ENCODE measurements at places on chromosomes 2 and 18.

DNA sequence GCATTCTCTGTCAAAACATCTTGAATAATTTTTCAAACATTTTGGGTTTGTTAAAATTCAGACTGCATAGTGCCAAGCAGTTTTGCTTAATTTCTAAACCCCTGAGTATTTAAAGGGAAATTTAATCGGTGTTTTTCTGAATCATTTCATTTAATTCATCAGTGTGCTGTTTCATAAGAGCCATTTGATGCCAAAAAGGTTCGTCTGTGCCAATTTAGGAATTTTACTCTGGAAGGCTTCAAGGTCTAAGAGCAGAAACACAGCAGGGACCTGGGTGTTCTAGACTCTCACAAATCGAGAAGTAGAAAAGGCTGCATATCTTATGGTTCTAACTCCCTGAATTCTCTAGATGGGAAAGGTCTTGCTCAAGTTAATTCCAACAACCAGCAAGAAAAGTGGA is 311.9 kb upstream of the NT5C1B start:
- no peak for DNase-seq

GRCh38 chr2:172084395-172084644 is 987 bp upstream of the DLX1 start:
- DNase-seq: no peak

DNA sequence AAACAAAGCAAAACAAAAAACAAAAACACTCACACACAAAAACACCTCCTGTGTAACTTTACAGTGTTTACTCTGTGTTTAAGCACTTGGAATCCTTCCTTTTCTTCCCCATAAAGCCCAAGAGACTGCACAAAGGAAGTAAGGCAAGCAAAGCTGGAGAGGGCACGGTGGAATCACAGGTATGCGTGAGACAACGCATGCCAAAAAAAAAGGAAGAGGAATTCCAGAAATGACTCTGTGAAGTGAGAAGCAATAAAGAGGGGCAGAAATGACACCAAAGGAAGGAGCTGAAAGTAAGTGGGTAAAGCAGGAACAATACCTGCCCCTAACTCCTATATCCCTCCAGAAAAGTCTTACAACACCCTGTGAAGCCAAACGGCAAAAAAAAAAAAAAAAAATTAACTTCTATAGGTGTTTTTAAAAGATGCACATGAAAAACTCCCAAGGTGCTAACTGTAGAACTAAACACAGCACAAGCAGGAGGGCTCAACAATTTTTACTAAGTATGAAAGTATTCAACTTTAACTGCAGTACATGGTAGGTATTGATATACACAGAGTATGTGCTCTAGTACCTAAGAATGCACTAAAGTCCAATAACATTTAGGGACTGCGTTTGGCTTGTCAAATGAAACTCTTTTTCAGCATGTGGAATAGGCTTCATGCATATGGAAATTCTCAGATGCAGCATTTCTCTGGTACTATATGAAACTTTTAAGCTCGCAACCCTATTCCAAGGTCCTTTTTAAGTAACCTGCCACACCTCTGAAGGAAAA is 9.1 kb downstream of the RND3 start:
- no peak for DNase-seq

DNA sequence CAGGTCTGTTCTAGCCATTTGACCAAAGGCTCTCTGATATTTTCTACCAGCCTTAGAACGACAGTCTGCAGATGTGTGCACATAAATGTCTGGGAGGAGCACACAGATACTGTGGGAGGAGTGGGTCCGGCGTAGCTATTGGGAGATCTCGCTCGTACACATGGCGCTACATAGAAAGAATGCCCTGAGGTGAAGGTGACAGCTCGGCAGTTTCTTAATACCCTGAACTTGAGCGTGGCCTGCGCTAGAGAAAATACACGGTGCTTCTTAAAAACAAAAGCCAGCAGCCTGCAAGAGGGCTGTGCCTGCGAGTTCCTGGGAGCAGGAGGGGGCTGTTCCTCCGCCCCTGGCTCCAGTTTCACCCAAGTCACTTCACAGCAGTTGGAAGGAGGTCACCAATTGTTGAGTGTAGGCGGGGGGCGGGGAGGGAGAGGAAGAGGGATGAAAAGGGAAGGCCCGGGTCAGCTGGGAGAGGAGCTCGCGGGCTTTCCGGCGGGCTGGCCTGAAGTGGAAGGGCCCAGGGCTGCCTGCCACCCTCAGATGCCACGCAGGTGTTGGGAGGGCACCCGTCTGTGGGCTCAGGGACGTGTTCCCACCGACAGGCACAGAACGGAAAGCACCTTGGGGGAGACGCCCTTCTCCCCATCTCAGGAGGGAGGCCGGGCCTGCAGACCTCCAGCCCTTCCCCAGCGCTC is 124.7 kb upstream of the ZNF516 start:
- no peak for DNase-seq

DNA sequence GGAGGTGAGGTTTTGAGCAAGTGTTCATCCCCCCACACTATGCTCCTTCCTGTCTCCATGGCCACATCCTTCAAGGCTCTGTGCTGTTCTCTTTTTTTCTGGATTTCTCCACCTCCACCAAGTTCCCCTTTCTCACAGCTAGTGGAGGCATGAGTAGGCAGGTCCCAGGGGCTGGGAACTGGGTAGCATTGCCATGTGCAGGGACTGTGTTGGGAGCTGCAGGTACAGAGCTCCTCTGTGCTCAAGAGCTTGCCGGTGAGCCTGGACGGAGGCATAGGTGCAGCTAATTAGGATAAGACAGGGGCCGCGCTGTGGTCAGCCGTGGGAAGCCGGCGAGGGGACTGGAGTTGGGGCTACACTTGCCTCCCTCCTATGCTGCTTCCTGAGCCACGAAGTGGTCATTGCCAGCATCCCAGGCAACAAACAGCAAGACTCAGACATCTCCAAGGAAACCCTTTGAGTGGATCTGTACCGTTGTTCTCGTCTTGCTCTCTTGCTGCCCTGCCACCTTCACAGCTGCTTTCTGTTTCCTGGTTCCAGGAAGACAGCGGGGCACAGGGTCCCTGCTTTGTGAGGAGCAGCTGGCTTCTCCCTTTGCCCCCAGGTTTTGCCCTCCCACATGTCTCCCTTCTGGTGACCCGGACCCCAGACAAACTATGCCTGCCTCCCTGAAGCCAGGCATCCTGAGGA is 36.9 kb downstream of the ATOH8 start:
- DNase-seq: no peak

DNA sequence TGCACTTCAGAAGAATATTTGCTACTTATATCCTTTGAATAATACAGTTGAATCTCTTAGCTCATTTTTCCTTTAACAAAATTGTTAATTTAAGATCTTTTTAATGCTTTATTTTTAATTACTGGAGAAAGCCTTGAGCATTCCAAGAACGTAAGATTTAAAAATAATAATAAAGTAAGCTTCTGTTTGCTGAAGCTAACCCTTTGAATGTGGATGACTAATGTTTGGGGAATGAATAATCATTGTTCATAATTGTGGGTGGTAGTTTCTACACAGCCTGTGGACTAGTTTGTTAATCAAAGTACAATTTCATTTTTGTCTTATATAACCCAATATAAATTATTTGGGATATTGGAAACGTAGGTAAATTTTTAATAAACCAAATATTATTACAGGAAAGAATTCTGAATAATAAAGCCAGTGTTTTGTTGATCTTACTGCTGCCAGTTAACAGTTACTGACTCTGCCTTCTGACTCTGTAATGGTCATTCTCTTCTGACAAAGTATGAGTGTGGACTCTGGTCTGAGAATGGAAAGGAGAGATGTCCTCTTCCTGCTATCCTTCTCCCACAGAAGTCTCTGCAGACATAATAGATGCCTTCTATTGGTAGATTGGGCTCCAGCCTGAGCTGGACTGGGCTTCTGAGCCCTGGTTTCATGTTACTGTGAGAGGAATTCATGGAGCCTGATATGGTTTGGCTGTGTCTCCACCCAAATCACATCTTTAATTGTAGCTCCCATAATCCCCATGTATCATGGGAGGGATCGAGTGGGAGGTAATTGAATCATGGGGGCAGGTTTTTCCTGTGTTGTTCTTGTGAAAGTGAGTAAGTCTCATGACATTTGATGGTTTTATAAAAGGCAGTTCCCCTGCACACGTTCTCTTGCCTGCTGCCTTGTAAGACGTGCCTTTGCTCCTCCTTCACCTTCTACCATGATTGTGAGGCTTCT is 292.7 kb upstream of the SLC39A10 start:
- DNase-seq: no peak

DNA sequence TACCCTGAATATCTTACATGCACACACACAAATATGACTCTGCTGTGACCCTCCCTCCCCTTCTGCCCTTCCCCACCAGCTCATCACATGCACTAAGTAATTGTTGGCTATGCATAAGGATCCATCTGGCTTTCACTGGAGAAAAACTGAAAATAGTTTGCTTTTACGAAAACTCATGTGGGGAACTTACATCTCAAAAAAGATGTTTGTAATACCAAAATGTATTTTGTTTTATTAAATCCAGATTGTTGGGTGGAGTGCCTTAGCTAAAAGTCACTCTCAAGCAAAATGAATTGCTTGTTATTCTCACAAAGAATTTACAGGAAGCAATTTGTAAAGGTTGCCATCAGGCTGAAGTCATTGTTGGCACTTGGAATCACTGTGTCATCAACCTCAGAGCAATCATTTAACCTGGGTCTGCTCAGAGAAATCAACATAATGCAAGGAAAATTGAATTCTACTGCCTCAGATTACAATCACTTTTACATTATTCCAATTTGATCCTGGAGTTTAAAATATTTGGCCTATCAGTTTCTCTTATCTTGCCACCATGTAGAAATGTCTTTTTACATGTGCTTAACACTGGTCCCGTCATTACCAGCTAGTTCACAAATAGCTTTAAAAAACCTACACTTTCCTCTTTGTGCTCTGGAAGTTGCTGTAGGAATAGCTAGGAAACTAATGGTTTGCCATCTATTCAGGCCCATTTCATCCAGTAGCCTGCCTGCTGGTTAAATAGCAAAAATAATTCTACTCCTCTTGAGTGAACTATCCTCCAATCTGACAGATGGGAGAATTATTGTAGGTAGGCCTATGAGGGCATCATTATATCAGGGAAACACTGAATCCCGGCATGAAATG is 90.3 kb upstream of the TMEM17 start:
- DNase-seq: no peak

DNA sequence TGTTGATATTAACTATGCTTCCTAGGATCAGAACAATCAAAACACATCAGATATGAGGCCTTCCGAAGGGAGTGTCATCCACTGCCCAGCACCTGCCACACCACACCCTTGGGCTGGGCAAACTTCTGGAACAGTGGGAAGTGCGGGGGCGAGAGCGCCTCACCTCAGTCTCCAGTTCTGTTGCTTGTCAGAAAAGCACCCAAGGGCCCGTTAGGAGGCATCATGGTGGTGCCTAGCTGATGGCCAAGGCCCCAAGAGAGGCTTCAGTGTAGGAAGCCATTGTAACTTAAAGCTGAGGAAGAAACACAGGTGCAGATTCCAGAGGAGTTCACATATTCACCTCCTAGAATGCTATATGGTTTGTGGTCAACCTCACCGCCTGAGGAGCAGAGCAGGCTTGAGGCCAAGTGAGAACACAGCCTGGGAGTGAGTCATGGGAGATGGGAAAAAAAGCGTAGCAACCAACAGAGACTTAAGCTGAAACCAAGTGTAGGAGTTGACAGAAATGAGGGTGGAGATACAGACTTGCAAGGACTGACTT is 85.1 kb upstream of the ATL2 start:
- DNase-seq: peak; percentile 11

- DNase-seq: no peak
Measured at GRCh38 chr2:11411768-11412448, 54.1 kb downstream of the E2F6 start.

GRCh38 chr2:232526372-232526941 is 497 bp downstream of the CHRND start:
- no peak for DNase-seq

DNA sequence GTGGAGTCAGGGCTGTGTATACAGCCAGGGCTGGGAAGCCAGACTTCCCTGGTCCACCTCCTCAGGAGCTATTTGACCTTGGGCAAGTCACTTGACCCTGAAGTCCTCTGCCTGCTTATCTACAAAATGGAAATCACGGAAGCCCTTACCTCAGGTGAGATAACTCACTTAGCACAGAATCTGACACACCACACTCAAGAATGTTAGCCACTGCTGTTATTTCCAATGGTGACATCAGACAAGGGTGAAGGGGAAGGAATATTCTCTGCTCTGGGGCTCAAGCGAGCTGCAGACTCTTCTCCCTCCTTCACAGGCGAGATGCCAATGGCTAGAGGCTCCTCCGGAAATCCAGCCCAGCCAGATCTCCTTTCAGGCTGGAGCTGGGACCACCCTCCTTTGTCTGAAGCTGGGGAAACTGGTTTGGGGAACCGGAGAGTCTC is 189.6 kb downstream of the HAUS1 start:
- DNase-seq: no peak

GRCh38 chr2:46056541-46056940 is 240.7 kb upstream of the EPAS1 start:
- no peak for DNase-seq

DNA sequence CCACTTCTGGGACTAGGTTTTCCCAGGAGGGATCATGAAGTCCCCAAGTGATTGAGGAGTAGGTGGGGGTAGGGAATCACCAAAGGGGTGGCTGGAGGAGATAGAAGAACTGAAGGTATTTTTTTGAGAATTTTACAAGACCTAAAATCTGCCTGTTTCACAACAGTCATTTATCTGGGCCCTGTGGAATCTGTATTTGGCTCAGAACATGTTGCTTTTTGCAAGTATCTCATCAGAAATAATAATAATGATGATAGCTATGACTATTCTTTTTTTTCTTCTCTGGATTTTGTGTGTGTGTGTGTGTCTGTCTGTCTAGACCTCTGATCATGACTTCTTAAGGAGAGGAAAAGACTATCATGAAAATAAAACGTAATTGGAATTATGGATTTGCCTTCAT is 13.9 kb downstream of the STON1 start:
- no peak for DNase-seq

- DNase-seq: peak; percentile 74
Measured at GRCh38 chr2:223837287-223838061, at the start of gene AP1S3. Gene AP1S3, minus strand, starts transcription at chr2:223837582. Its CDS starts 132 bp downstream, at chr2:223837450.

- DNase-seq: no peak
Measured at GRCh38 chr18:59063912-59064311, 75.8 kb upstream of the SEC11C start.

DNA sequence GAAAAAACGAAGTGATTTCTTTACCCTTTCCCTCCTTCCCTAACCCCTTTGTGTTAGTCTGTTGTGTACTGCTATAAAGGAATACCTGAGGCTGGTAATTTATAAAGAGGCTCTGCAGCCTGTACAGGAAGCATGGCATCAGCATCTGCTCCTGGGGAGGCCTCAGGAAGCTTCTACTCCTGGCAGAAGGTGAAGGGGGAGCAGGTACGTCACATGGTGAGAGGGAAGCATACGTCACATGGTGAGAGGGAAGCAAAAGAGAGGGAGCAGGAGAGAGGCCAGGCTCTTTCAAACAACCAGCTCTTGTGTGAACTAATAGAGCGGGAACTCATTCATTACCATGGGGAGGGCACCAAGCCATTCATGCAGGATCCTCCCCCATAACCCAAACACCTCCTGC is 126.2 kb downstream of the CAPN13 start:
- DNase-seq: no peak

- DNase-seq: no peak
Measured at GRCh38 chr18:56575819-56576663, 62.4 kb downstream of the TXNL1 start.

Measured in stimulated activated CD4-positive, alpha-beta T cell treated with anti-CD3 and anti-CD28 coated beads, Interleukin-4, amount 100 ng/mL, for 4 hours (primary cell).